ENCODE measurements at places on chromosomes 2 and 18.

DNA sequence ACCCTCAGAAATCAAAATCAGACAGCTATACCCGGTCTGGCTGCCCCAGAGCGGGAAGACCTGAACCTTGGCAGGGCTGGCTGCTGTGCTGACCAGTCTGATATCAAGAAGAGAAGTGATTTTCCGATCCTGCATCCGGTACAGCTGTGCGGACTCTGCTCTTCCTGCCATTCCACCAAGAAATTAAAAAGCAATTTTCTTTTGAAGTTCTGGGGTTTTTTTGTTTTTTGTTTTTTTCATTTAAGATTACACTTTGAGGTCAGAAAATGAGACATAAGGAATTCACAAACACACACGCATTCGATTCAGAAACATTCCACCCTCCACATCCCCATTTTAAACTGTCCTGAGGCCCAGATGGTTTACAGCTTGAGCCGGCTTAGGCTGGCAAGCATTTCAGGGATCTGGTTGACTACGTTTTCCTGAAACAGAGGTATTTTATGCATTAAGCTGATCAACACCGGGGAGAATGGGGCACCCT lies 156.5 kb downstream of the COL6A3 start:
- DNase-seq = peak; percentile 81

DNA sequence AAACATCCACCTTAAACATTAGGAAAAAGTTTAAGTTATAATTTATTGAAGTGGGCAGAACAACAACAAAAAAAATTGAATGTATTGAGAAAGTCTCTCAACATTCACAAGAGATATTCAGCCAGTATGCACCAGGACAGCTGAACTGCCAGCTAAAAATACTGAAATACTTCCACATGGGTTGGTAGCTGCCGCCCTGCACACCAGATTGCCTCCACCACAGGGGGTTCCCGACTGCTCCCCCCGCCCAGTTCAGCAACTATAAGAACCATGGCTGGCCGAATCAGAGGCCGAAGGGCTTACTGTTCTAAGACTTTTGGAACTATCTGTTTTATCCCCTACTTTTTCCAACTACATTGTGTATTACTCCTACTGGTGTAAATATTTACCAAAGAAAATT lies 150.0 kb upstream of the LRP1B start:
- DNase-seq = no peak

GRCh38 chr2:191318729-191319078 lies 73.5 kb downstream of the MYO1B start:
- DNase-seq = peak; percentile 72

GRCh38 chr2:26235089-26235488 lies 9.3 kb downstream of the HADHA start:
- peak; percentile 13 for DNase-seq

DNA sequence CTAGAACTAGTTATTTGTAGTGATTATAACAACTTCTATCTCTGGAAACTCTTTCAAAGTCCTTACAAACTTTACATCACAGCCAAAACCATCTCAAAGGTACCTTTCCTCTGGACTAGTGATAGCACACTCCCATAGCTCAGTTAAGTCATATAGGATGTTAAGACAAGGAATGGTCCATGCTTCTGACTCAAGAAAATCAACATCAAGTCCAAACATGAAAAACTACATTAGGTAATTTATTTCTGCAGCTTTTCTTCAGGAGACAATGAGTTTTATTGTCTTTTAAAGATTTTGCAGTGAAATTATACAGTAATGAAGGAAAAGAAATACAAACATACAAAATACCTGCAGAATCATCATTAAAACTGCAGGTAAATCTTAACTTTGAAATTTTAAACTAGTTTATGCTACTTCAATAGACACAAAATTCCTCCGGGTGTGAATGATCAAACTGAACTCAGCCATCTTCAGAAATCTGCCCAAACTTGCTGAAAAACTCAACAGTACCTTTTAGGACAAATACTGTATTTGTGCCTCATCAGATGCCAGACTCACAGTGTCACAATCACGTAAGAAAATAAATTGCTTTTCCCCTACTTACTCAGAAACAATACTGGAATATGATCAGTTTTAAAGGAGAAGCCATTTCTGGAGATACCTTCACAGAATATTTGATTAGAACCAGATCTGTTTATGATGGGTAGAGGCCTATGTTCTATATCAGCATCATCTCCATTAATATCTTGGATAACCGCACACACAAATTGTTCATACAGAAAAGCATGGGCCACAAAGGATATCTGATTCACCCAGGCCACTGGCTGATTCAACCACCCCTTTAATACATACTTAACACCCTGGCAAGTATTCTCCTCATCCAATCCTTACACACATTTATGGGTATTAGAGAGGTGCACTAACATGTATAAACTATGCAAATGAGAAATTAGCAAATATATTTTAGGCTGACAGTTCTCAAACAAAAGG lies 2.6 kb downstream of the TMEM131 start:
- no peak for DNase-seq

DNA sequence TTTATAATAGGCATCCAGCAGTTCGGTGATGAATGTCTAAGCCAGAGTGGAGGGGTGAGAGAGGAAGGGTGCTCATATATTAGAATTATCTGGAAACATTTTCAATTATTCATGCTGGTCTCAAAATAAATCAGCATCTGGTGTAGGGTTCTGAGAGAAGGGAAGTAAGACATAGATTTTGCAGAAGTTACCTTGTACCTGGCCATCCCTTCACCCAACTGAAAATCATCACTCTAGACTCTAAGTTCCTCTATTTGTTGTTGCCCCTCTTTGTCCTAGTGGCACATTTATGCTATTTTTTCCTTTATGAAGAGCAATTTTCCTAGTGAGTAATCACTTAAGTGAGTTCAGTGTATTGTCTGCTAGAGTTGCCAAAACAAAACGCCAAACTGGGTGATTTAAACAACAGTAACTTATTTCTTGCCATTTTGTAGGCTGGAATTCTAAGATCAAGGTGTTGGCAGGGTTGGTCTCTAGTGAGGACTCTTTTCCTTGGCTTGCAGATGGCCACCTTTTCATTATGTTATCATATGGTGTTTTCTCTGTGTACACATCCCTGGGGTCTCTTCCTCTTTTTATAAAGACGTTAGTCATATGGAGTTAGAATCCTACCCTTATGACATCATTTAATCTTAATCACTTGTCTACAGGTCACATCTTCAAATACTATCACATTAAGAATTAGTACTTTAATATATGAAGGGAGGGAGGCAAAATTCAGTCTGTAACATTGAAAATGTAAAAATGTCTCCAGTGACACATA lies 129.9 kb upstream of the KLHL14 start:
- no peak for DNase-seq

DNA sequence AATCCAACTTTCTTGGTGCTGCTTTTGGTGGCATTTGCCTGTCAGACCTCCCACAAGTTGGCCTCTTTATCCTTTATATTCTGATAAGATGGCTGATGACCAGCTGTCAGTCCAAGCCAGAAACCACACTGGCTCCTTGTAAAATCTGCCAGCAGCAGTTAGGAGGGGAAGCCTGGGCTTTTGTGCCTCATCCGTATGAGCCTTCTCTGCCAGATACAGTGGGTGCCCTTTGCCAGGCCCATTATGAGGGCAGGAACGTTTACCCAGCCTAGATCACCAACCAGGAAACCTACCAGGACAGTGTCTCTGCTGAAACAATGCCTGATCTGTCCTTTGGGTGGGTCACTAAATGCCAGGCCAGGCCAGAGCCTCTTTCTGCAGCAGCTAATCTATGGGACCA lies 202.9 kb upstream of the SP5 start:
- no peak for DNase-seq

DNA sequence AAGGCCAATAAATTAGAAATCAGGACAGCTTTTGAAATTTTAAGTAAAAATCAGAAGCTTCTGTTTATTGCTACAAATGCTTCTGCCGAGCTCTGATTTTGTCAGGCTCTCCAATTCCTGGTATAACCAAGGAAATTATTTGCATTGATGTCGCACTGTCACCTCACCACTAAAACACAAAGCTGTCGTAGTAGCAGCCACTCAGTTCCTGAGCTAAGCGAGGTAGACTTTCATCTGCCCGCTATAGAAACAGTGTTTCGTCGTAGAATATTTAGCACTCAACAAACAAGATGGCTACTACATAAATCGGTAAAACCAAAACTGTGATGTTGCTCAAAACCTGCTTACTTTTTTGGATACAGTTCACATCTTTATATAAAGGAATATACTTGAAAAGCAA lies 141.3 kb upstream of the FOSL2 start:
- no peak for DNase-seq

Measured in cardiac muscle cell (in vitro differentiated cells and primary cell).